ENCODE measurements at places on chromosomes 3 and 15. TPM values are rescaled to one million over a fixed set of nuclear protein-coding genes. Genes with fewer than 3 reads are reported as not detected.

DNA sequence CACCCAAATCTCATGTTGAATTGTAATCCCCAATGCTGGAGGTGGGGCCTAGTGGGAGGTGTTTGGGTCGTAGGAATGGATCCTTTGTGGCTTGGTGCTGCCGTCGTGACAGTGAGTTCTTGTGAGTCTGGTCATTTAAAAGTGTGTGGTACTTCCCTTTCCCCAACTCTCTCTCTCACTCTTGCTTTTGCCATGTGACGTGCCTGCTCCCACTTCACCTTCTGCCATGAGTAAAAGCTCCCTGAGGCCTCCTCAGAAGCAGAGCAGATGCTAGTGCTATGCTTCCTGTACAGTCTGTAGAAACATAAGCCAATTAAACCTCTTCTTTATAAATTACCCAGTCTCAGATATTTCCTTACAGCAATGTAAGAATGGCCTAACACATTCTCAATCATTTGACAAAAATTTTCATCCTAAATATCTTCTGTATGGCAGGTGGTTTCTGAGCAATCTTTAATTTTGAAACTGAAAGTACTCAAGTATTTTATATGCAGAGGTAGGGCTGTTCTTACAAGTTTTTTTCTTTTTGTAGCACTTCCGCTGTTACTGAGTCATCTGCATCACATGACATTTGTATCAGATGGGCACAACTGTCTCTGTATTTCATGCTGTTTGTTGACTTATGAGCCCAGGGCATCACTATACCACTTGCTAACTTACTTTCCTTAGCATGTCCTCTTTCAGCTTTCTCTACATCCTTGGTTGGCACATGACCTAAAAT is 8.8 kb downstream of the RPL39L start:
- no peak for DNase-seq

GRCh38 chr3:48684480-48685143 is 1.1 kb downstream of the NCKIPSD start:
- DNase-seq: peak; percentile 67

DNA sequence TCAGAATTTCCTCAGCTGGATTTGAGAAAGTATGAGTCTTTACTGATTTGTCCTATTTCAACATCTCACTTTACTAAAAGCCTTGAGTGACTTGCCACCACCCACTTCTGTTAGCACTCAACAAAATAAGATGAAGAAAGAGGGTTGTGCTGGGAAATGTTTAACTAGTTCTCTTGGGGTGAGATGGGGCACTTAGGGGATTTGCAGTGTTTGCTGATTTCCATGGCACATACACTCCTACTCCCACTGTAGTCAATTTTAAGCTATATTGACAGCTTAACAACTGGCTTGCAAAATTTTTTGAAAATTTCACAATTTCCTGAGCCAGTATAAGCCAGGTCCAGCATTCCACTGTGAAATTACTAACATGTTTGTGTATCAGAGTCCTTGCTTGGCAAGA is 463.1 kb upstream of the ARHGEF26 start:
- no peak for DNase-seq

- DNase-seq: no peak
Measured at GRCh38 chr15:35427496-35427895, 118.5 kb downstream of the DPH6 start.

DNA sequence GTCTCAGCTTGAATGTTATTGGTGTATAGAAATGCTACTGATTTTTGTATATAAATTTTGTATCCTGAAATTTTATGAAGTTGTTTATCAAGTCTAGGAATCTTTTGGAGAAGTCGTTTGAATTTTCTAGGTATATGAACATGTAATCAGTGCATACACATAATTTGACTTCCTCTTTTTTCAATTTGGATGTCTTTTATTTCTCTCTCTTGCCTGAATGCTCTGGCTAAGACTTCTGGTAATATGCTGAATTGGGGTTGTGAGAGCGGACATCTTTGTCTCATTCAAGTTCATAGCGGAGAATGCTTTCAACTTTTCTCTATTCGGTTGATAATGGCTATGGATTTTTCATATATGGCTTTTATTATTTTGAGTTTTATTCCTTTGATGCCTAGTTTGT is 100.9 kb upstream of the MCTP2 start:
- DNase-seq: no peak

FHIT gene
- total RNA-seq: 19.4 TPM

DNA sequence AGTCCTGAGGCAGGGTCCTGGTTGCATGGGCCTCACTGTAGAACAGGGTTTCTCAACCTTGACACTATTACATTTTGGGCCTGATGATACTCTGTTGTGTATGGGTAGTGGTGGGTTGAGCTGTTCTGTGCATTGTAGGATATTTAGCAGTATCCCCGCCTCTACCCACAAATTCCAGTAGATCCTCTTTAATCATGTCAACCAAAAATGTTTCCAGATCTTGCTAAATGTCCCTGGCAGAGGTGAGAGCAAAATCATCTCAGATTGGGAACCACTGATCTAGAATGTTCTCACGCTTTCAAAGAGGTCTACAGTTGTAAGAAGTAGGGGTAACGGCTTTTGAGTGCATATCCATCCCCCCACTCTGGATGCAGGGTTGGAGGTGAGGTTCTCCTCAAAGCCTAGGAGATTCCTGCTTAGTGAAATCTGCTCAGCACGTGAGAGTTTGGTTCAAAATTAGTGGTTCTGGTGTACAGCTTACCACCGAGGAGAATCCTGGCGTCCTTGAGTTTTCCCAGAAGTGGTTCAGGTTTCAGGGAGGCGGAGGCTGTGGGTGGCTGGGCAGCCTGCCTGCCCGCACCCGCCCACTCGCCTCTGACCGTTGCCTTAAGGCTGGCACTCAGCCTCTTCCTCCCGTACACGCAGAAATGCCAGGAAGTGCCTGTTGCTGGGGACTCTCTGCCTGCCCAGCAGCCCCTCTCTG is 5.3 kb downstream of the ACVR2B start:
- DNase-seq: peak; percentile 35

DNA sequence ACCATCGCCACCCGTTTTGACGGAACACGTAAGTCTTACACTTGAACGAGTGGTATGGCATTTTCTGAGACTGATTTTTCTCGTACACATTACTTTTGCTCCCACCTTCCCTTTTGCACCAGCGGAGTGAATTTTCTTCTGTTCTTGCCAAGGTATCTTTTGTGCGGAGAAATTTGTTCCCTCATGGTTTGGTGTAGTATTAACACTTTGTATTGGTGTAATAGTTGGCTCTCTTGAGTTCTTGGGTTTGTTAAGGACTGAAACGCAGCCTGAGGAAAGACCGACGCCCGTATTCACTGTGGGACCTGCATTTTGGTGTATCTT is 420 bp downstream of the KCNH8 start:
- no peak for DNase-seq

All from heart left ventricle (tissue), 16 donors.